ENCODE measurements at places on chromosomes 1 and 21.

GRCh38 chr21:43880111-43880985, 15.3 kb downstream of the AGPAT3 start:
- no peak for DNase-seq

GRCh38 chr21:46191257-46191685, 7.0 kb upstream of the SPATC1L start:
- no peak for DNase-seq

- DNase-seq: peak; percentile 15
These were observed 535 bp downstream of the SETD4 start for GRCh38 chr21:36059823-36060158.

GRCh38 chr1:2302292-2302925, 74.3 kb downstream of the SKI start:
- DNase-seq: no peak

DNA sequence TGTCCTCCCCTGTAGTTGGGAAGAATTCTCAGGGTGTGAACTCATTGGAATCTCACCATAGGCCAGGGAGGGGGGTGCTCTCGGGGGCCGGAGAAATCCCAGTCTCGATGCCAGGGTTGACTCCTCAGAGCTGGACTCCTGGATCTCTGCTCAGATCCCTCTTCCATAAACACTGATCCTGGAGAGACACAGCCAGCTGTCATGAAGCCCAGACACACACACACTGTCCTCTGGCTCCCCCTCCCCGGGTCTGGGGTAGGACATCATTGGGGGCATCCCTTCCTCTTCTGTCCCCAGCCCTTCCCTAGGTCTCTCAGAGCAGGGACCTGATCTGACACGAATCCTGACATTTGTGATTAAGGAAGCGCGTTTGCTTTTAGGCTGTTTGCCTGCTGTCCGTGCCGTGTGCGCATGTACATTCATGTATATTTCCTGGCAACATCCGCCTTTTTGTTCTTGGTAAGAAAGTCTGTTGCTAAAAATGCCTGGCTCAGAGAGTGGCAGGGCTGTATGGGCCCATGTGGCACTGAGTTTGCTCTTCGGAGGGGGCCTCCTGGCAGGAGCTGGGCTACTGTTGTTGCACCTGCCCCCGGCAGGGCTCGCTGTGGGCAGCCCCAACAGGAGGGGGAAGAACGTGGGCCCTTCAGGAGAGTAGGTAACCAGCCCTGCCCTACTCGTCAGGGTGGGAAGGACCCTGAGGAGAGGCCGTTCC, 45.4 kb upstream of the SELENON start:
- DNase-seq: no peak

DNA sequence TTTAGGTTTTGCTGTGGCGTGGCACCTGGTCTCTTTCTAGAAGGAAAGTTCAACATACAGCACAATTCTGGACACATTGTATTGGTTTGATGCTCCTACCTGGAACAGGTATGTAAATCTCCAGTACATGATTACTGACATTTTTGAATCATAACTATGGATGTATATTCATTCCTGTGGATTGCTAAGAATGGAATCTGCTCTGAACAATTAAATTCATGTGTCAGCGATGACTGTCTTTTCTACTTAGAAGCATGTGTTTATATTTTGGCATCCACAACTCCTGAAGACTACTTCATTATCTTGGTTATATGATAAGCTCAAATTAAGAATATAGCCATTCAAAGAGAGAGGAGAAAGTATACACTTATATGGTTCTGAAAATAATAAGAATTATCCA, 291.8 kb downstream of the CHRM3 start:
- no peak for DNase-seq

Measured in T-helper 17 cell (primary cell).